ENCODE measurements at places on chromosomes 6 and 20. TPM values are rescaled to one million over a fixed set of nuclear protein-coding genes. Genes with fewer than 3 reads are reported as not detected.

Gene ZHX3
- 28.2 TPM for polyA plus RNA-seq

Gene OR2H1
- not detected for polyA plus RNA-seq

DNA sequence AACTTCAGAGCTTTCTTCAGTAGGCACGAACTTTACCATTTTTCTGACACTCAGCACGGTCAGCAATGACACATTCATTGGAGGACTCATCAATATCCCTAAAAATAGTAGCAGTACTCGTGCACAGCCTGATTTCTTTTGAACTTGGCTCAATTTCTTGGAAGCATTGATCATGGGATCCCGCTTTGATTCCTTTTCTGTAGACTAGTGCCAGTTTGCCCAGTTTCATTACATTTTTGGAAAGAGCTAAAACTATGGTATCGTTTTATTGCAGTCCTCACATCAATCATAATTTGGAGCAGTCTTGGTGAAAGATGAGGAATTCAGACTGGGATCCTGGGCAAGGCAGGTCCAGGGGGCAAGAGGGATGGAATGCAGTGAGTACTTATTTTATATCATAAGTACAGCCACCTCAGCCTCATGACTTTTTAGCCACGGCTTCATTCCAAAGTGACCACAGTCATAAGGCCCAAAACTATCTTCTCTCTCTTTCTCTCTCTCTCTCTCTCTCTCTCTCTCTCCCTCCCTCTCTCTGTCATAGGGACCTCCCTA lies 170.9 kb upstream of the AKAP12 start:
- DNase-seq = no peak

DNA sequence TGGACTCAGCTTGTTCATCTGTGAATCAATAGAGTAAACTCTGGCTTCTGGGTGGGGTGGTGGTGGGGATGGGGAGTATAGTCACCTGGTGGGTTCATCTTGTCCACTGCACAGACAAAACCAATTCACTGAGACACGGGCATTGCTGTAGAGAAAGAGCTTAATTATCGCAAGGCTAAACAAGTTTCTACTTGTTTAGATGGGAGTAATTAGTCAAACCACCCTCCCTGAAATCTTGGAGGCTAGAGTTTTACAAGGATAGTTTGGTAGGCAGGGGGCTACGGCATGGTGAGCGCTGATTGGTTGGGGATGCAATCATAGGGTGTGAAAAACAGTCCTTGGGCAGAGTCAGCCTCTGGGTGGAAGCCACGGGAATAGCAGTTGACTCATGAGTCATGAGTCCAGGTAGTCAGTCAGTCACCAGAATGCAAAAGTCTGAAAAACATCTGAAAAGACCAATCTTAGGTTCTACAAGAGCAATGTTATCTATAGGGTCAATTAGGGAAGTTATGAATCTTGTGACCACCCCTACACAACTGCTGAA lies 77.8 kb downstream of the STMND1 start:
- DNase-seq = no peak

DNA sequence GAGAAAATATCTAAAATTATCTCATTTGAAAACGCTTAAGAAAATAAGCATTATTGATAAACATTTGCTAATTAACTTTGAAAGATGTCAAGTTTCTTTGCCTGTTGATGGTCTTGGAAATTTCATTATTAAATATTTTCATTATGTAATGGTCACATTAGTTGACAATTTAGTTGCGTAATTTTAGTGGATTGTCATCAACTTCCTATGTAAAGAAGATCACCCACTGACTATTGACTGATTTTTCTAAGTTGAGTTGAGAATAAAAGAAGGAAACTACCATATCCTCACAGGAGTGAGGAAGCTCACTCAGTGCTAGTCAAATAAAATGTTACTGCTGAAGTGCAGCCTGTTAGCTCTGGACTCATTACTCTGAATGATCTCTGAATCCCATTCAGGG lies 79.9 kb upstream of the LY86 start:
- DNase-seq = no peak

- no peak for DNase-seq
These were observed 399 bp upstream of the REPS1 start for GRCh38 chr6:138988469-138988834.

GRCh38 chr6:98343004-98343403 lies 491.4 kb upstream of the POU3F2 start:
- DNase-seq = no peak
